ENCODE measurements at places on chromosomes 6 and 20.
A peak's percentile ranks its signal among the peaks of the same experiment; 100 is the strongest.

DNA sequence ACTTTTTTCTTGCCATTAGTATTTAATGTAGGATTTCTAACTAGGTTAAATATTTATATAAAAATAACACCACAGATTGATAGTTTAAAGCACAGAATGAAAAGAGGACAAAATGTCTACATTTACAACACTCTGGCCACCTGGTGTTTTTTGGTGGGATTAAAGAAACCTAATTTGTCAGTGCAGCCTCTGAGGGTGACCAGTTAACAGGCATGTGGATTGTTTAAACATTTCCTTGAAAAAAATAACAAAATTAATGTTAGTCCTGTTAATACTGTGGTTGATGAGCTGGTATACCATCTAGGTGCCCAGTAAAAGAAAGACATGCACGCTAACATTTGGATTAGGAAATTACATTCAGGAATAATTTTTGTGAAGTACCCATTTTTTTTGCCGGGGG lies 8.8 kb downstream of the SLC9A8 start:
- DNase-seq = no peak

DNA sequence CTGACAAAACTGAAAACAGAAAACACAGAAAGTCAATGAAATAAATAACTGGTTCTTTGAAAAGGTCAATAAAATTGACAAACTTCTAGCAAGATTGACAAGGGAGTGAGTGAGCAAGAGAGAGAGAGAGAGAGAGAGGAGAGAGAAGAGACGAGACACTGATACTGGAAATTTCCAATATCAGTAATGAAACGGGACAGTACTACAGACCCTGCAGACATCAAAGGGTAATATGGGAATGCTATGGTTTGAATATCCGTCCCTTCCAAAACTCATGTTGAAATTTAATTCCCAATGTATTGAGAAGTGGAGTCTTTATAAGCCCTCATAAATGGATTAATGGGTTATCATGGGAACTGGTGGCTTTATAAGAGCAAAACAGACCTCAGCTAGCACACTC lies 3.8 kb downstream of the TTI1 start:
- DNase-seq = no peak

DNA sequence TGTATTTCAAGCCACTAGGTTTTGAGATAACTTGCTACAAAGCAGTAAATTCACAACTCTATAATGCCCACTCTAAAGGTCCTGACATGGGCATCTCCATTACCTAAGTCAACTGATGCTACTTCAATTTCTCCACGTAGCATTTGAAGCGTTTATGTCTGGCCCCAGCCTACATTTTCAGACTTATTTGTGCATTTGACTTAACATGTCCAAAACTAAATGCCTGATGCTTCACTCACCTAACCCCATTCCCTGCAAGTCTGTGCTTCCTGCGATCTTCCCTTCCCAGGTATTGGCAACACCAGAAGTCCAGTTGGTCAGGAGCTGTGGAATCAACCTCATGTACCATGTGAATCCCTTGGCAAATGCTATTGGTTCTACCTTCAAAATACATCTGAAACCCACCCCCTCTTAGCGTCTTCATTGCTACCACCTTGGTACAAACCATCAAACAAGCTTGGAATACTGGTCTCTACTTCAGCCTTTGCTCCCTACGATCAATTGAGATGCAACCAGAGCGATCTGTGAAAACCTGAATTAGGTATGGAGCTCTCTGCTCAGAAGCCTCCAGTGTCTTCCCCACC lies 12.8 kb upstream of the ZNFX1 start:
- no peak for DNase-seq

GRCh38 chr6:147043994-147044477 lies 160.2 kb upstream of the STXBP5 start:
- peak; percentile 14 for DNase-seq

GRCh38 chr6:47952640-47953039 lies 158.4 kb downstream of the PTCHD4 start:
- no peak for DNase-seq

DNA sequence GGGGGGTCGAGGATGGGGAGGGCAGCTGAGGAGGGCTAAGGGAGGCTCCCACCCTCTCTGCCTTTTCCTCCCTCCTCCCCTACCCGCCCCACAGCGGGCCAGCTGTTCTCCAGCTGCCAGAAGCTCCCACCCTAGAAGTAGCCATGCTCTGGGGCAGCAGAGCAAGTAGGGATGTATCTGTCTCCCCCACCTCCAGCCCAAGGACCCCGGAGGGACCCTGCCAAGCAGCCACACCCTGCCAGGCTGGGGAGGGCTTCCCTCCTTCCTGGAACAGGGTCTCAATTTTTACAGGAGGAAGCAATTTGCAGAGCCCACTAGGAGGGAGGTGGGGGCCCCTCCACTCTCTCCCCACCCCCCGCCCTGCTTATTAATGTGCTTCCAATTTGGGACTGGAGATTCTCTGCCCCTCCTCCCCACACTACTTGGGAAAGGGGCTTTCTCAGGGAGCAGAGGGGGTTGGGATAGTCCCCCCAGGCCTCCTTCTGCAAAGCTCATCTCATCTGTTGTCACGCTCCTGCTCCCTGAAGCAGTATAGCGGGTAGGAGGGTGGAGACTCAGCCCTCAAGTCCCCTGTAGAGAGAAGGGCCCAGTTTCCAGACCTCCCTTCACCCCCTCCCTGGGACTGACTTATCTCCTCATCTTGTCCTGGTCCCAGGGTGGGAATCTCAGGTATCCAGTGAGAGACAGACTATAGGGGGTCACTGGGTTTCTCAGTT lies 4.5 kb downstream of the TEAD3 start:
- no peak for DNase-seq

DNA sequence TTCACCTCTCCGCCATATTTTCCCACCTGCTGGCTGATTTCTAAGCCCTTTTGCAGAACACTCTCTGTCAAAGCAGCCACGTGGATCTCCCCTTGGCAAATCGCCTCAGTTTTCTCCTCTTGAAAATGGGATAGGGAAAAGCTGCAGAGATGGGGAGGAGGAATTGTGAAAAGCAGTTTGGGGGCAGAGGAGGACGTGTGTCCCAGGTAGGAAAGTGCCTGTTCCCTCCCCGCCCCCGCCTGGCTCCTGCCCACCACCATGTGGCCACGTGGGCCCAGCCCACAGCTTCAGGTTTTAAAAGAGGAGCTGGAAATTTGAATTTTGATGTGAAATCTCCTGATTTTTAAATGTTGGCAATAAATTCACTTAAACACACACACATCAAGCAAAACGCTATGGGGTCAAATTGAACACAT lies 3.6 kb upstream of the CEBPB start:
- DNase-seq = no peak

GRCh38 chr6:42724825-42725224 lies 2.4 kb upstream of the PRPH2 start:
- DNase-seq = no peak

GRCh38 chr6:13234130-13234529 lies 94.2 kb downstream of the TBC1D7 start:
- no peak for DNase-seq

GRCh38 chr6:4101298-4101697 lies 22.4 kb upstream of the FAM217A start:
- no peak for DNase-seq

GRCh38 chr6:67608099-67608749 lies 1026.9 kb upstream of the ADGRB3 start:
- DNase-seq = no peak

- peak; percentile 43 for DNase-seq
Measured at GRCh38 chr6:159981403-159982245, 12.7 kb downstream of the IGF2R start.

- no peak for DNase-seq
Measured at GRCh38 chr6:39048481-39049399, at the start of gene GLP1R. TSS of gene GLP1R (plus strand) at chr6:39048781. CDS start at chr6:39048841, 60 bp downstream.

GRCh38 chr6:2848851-2849250 lies 7.2 kb upstream of the SERPINB1 start:
- no peak for DNase-seq

DNA sequence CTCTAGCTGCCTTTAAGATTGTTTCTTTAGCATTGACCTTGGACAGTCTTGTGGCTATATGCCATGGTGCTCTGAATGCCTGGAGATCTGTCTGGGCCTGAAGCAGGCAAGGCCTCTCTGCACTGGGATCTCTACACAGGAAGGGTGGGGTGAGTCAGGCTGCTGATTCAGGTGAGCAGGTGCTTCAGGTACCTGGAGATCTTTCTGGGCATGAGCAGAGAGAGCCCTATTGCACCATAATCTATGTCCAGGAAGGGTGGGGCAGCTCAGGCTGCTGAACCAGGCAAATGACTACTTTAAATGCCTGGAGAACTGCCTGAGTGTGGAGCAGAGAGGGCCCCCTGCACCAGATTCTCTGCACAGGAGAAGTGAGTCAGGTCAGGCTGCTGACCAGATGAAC lies 94.5 kb downstream of the TPBG start:
- no peak for DNase-seq

DNA sequence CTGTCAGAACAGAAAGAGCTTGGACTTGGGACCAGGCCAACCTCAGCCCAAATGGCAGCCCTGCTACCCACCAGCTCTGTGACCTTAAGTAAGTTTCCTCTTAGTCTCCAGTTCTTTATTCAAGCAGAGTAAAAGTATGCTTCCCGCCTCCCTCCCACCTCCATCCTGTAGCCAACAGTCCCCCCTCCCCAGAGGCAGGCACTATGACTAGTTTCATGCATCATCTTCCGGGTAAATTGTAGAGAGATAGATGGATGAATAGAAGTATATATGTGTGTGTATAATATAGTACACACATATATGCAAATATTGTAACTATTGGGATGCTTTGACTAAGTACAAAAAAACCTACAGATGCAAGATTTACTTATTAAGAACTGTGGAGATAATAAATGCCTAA lies 39.5 kb upstream of the B4GALT5 start:
- no peak for DNase-seq

- no peak for DNase-seq
Measured at GRCh38 chr20:55579802-55580201, 425.5 kb downstream of the CBLN4 start.
